ENCODE measurements at places on chromosomes 6 and 20.

DNA sequence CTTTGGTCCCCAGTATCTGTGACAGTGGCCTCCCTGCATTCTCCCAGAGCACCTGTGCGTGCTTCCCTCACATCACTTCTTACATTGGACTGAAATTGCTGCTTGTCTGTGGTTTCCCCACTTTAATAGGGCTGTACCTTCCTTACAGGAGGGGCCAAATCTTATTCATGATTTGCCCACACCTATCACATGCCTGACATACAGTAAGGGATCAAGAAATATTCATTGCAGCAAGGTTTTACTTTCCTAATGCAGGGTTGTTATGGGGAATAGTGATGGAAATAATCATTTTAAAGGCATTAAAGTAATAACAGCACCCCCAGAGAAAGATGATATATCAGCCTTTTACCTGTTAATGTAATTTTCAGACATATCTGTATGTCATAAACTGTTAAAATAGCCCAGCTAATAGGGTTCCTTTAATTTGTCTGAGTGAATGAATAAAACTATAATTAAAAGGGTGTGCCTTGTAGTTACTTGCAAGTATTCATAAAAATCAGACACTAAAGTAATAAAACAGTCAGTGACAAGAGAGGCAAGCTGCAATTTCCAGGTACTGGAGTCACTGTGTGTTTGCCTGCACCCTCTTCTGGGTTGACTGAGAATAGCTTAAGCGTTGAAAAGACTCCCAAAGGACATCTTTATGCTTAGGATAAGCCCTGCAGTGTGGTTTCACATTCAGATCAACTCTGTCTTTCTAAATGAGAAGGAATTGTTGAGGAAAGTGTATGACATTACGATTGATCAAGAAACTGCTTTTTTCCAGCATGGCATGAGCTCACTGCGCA is 182.7 kb downstream of the PHACTR1 start:
- DNase-seq: no peak

- DNase-seq: no peak
Measured at GRCh38 chr20:46523696-46524328, 10.5 kb upstream of the ZNF334 start.

GRCh38 chr6:107867302-107867615 is 43.1 kb upstream of the SCML4 start:
- no peak for DNase-seq

DNA sequence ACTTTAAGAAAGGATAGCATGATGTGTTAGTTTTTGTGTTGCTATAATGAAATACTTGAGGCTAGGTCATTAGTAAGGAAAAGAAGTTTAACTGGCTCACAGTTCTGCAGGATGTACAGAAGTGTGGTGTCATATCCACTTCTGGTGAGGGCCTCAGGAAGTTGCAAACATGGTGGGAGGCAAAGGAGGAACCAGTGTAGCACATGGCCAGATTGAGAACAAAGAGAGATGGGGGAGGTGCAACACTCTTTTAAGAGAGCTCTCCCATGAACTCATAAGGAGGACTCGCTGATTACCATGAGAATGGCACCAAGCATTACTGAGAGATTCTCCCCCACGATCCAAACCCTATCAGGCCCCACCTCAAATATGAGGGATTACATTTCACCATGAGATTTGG is 265.4 kb downstream of the RIMS1 start:
- DNase-seq: no peak

- no peak for DNase-seq
Measured at GRCh38 chr20:4593149-4593525, 128.6 kb upstream of the PRND start.

DNA sequence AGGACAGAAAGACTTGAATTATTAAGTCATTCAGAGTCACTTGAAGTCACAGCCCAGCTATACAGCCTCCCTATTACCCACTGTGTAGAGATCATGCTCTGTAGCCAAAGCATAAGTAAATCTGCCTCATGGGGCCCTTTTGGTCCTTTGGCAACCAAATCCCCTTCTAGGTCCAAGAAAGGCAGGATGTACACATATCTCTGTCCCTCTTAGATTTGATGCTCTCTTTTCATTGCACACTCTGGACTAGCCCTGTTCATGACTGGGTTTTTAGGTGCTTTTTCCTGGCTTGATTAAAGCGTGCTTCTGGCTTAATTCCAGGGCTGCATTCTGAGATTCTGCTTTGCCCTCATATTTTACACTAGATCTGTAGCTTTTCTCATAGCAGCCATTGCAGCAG is 296.8 kb downstream of the TENT5A start:
- no peak for DNase-seq

DNA sequence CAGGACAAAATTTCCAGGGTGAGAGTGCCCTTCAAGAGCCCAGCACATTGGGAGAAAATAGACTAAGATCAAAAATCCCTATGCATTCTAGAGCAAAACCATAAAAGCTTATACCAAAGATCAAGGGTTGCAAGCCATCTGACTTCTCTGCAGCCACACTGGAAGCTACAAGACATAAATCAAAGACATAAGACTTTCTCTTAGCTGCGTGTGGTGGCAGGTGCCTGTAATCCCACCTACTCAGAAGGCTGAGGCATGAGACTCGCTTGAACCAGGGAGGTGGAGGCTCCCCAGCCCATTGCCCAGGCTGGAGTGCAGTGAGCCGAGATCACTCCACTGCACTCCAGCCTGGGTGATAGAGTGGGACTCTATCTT is 91.9 kb upstream of the NXT1 start:
- DNase-seq: no peak

DNA sequence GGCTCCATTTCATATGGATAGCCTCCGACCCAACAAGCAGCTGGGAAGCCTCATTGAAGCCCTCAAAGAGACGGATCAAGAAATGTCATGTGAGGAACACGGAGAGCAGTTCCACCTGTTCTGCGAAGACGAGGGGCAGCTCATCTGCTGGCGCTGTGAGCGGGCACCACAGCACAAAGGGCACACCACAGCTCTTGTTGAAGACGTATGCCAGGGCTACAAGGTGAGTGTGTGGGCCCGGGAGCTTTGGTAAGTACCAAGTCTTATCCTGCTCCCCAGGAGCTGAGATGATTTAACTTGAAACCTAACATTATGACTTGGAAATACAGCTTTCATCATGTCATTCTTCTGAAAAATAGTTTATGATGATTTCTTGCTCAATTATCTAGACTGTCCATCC is 4.1 kb downstream of the TRIM38 start:
- DNase-seq: no peak

- DNase-seq: no peak
Measured at GRCh38 chr6:127092466-127092865, 26.0 kb upstream of the RSPO3 start.

GRCh38 chr20:18272451-18272850 is 15.9 kb upstream of the ZNF133 start:
- no peak for DNase-seq

GRCh38 chr6:6946206-6947155 is 161.3 kb upstream of the RREB1 start:
- DNase-seq: no peak

- DNase-seq: no peak
Measured at GRCh38 chr6:27755768-27756167, 156.4 kb downstream of the OR2B2 start.

GRCh38 chr6:122799140-122799745 is 10.2 kb downstream of the SMPDL3A start:
- DNase-seq: no peak

DNA sequence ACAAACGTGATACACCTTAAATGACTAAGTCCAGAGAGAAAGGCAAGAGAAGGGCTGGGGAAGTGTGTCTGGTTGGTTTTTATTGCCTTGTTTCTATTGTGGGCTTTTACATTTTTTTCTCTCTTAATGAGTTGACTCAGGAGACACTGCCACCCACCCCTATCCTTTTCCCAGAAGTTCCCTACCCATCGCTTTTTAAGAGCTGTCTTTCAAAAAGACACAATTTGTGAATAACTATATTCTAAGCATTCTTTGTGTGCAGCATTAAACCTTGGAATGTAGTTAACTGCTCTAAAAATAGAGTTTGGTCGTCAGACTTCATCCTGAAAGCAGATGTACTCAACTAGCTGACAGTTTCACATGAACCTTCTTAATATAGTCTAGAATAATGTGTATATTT is 174.9 kb downstream of the ISM1 start:
- DNase-seq: no peak

GRCh38 chr20:22525069-22525820 is 59.1 kb downstream of the FOXA2 start:
- no peak for DNase-seq

- no peak for DNase-seq
Measured at GRCh38 chr20:15287329-15287728, 949.9 kb upstream of the FLRT3 start.

GRCh38 chr6:41531591-41532582 is 14.3 kb upstream of the FOXP4 start:
- no peak for DNase-seq

DNA sequence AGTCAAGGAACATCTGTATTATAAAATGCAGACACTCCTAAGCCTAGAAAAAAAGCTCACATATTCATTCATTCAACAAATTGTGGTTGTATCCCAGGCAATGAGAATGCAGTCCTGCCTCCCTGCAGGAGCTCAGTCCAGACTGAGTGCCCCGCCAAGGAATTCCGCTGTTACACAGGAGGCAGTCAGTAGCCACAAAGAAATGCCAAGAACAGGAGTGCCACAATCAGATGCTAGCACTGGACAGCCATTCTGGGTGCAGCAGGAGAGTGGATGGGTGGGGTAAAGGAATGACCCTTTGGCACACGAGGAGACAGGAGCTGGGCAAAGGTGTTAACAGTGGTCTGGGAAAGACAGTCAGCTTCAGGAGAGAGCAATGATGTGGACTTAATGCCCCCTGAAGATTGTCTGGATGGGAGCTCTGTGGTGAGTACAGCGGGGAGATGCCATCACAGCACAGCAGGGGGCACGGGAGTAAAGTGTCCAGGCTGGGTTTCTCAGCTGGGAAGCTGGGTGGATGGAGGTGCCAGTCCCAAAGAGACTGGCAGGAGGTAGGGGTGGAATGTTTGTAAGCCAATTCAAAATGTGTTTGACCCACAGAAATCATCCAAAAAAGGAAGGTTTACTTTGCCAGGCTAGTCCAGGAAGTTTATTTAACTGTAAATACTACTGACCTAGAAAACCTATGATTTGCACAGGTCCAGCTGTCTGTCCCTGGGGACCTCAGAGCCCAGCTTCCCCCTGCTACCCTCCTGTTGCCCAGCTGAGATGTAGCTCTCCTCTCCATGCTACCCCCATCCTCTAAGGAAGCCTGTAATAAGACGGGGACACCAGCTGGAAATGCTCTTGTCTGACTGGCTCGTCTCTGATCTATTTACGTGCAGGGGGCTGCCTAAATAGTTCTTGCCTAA is 84.1 kb downstream of the SLC23A2 start:
- DNase-seq: no peak

DNA sequence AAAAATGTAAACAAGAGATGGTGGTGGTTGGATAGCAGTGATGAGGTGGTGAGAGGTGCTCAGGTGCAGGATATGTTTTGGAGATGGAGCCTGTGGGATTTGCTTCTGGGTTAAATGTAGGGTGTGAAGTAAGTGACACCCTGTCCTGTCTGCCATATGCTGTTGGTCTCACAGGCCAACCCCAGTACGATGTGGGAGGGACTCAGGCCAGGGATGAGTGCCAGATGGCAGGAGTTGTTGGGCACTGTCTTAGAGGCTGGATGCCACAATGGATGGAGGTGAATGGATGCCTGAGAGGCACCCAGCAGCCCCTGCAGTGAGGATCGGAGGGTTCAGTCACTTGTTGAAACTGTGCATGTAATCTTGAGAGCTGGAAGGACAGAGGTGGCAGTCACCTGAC is 259.3 kb downstream of the NRN1 start:
- no peak for DNase-seq

DNA sequence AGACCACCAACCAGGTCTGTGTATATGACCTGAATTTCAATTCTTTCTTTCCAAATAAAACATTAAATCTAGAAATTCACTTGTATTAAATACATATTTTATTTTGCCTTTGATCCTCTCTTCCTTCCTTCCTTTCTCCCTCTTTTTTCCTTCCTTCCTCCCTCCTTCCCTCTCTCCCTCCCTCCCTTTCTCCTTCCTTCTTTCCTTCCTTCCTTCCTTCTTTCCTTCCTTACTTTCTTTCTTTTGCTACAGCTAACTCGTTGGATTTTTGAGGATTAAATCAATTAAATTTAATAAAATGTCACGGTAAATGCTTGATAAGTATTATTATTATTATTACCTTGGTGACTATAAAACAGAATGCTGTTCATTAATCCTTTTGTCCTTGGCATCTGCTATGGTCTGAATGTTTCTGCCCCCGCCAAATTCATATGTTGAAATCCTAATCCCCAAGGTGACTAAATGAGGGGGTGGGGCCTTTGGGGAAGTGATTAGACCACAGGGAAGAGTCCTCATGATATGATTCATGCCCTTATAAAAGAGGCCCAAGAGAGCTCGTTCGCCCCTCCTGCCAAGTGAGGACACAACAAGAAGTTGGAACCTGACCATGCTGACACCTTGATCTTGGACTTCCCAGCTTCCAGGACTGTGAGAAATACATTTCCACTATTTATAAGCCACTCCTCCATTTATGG is 67.6 kb upstream of the BTBD3 start:
- no peak for DNase-seq

- no peak for DNase-seq
Measured at GRCh38 chr6:82033631-82034211, 213.8 kb downstream of the IBTK start.

GRCh38 chr6:166778046-166778445 is 151.0 kb upstream of the RPS6KA2 start:
- DNase-seq: no peak

- no peak for DNase-seq
Measured at GRCh38 chr6:34982424-34982852, 93.4 kb downstream of the ANKS1A start.

- no peak for DNase-seq
Measured at GRCh38 chr6:122381494-122382265, 17.8 kb upstream of the HSF2 start.

GRCh38 chr20:23050076-23050838 is 785 bp upstream of the THBD start:
- no peak for DNase-seq

- no peak for DNase-seq
Measured at GRCh38 chr6:39365281-39366074, 43.0 kb upstream of the KCNK16 start.

DNA sequence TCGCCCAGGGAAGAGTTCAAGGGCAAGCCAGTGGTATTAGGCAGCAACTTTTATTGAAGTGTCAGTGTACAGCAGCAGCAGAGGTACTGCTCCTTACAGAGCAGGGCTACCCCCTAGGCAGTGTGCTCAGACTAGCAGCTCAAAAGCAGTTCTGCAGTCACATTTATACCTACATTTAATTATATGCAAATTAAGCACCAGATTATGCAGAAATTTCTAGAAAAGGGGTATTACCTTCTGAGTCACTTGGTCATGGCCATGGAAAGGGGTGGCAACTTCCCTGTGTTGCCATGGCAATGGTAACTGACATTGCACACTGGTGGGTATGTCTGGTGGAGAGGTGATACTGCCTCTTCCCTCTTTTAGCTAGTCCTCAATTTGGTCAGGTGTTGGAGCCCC is 2.1 kb upstream of the ZKSCAN4 start:
- no peak for DNase-seq

- no peak for DNase-seq
Measured at GRCh38 chr20:23325107-23325506, 25.5 kb upstream of the NXT1 start.

Measured in NCI-H187 (cell line).